ENCODE measurements at places on chromosomes 1 and 21.

GRCh38 chr1:50091068-50091467 lies 17.7 kb upstream of the ELAVL4 start:
- no peak for DNase-seq

- DNase-seq: peak; percentile 54
These were observed 8.1 kb upstream of the F5 start for GRCh38 chr1:169594391-169594790.

- no peak for DNase-seq
These were observed 14.0 kb downstream of the AGRN start for GRCh38 chr1:1033731-1034438.

- DNase-seq: no peak
These were observed 179.2 kb upstream of the TMEM51 start for GRCh38 chr1:14974361-14974760.

DNA sequence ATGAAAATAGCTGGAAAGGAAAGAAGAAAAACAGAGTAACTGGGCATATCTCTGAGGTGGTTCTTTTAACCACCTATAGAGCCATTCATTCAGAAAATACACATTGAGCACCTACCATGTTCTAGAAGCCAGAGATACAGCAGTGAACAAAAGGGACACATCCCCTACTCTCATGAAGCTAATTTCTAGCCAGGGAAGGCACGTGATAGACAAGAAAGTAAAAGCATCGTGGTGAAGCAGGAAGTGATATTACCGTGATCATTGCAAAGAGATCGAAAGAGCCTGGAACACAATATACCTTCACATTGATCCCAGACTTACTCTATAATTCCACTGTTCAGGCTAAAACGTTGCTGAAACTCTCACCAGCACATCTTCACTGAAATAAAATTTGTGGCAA lies 76.0 kb downstream of the TIAM1 start:
- no peak for DNase-seq

- DNase-seq: no peak
These were observed 27.3 kb downstream of the MAN1C1 start for GRCh38 chr1:25643929-25644328.

GRCh38 chr1:87588495-87588894 lies 259.8 kb downstream of the LMO4 start:
- DNase-seq: no peak

Data from stimulated activated CD4-positive, alpha-beta T cell treated with anti-CD3 and anti-CD28 coated beads, Interleukin-4, amount 100 ng/mL, for 24 hours (primary cell).